Activated T-cell treated with anti-CD3 and anti-CD28 coated beads for 1 hour (primary cell): ENCODE measurements at places on chromosomes 3 and 15.

DNA sequence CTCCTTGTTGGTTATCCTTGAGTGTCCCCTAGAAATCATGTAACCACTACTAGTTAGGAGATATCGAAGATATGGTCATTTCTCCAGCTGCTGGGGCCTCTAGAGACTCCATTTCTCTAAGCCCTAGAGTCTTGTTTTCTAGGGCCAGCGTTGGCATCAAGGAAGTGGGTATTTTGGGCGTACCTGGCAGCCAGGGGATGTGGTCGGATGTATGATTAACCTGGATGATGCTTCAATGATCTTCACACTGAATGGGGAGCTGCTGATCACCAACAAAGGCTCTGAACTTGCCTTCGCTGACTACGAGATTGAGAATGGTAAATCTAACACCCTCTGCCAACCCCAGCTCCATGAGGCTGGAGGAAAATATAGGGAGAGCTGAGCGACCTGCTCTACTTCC, 325.5 kb downstream of the RYR3 start:
- no peak for DNase-seq

DNA sequence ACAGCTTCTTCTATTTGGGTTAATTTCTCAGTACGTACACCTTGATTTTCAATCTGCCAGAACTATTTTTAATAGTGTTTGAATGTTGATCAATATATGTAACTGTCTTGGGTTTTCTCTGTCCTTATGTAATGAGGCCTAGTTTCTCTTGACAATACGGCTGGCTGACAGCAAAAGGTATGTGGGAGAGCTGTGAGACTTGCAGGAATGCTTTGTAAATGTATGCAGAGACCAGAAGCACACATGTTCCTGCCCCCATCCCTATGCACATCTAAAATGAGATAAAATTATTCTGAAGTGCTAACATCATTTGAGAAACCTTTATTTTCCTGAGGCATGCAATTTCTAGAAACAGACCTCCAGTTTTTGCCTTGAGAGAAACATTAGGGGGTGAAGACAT, 593.8 kb upstream of the GBE1 start:
- DNase-seq: no peak

DNA sequence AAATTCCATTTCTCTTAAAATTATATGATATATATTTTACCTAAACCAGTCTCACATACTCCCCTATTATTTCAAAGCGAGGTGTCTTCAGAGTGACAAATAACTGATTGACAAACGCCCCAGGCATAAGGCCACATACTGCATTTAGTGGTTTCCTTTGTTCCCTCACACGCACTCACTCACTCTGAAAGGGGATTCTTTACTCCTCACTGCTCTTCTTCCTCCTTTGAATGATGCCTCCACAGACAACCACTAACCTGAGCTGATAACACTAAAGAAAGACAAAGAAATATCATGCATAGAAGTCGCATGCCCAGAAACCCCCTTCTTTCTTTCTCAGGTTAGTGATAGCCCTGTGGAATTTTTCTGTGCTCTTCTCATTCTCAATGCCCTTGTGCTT, 24.1 kb upstream of the BBX start:
- no peak for DNase-seq

DNA sequence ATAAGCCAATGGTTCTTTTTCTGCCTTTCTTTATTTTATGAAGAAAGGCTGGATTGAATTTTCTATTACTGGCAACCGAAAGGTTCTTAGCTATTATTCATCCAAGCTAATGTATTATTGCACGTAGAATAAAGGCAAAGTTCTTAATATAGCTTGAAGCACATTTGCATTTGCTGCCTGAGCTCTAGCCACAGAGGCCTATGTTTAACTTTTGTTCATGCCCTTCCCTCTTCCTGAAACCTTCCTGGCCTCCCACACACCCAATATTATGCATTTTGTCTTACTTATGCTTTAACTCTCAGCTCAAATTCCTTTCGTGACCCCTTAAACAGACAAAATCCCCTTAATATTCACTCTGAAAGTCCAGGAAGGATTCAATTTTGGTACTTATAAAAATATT, 71.0 kb upstream of the ZNF280D start:
- no peak for DNase-seq

DNA sequence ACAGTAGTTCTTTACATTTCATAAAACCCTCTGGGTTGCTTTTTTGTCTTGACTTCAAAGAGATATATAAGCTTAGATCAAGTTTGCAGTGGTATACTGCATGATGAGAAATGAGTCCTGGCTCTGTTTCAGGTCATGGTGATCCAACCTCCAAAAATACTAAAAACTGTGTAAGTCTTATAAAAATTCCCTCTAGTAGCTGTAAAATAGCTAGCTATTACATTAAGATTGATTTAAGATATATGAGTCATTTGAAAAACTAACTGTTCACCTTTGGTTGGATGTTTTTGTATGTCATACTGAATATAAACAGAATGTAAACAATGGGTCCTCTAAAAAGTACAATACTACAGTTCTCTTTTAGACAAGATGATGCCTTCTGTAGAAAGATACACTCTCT, 879.2 kb downstream of the ROBO1 start:
- no peak for DNase-seq

- no peak for DNase-seq
These were observed 127.4 kb downstream of the TIGIT start for GRCh38 chr3:114421204-114421603.

DNA sequence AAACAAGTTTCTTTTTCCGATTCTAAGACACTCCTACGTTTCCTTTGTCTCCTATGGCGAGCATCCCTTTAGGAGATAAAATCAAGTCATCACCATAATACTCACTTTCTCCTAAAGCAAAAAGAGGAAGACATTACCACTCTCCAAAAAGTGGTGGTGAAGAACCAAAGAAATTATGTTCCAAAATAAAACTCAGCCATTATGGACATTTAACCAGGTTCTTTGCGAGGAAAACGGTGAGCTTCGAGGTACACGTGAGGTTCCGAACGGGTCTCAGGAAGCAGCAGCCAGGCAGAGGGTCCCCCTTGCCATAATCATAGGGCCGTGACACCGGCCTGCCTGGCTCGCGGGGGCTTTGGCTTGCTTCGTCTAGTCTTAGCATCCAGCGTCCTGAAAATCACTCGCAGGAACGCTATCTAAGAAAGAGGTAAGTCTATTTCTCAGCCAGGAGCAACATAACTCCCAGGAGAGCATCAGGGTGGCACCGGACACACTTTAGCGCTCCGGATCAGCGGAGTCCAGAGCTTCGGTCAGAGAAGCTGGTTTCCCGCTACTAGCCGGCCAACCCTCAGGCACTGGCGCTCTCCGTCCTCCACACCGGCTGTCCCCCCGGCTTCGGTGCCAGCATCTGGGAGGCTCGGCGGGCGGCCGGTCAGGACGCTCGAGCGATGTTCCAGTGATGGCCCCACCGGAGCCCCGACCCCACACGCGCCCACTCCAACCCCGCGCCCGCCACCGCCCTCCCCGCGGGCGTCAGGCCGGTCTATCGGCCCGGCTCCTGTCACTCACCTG, 581 bp downstream of the IP6K1 start:
- no peak for DNase-seq

- DNase-seq: no peak
These were observed 16.6 kb downstream of the EIF4E3 start for GRCh38 chr3:71708476-71709105.

DNA sequence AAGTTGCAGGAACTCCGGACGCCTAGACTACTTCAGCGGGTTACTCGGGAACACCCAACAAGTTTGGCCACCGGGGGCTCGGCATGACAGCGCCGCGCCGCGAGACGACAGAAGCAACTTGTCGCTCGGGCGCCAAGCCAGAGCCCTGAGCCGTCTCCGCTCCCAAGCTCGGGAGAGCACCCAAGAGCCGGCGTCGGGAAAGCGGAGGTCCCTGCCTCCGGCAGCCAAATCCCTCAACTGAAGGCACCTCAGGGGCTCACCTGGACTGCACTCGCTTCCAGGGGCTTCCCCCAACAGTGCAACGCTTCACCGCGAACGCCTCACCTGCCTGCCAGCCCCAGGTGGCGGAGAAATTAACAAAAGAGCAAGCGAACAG, 640 bp downstream of the MB21D2 start:
- DNase-seq: no peak

DNA sequence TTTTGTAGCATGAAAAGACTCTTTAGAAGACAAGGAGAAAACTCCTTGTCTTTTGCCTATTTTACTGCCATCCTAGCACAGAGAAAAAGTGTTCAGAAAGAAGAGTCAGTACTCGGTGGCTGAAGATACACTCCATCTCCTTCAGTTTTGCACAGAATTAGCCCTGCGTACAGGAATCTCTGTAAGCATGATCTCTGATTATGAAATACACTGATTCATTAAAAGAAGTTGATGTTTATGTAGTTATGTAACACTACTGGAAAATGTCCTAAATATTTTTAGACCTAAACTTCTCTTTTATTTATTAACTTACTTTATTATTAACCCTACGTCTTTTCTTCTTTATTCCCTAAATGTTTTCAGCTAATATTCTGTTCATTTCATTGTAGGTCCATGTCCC, 138.4 kb downstream of the LEKR1 start:
- no peak for DNase-seq

GRCh38 chr3:132756108-132756650, 34.0 kb upstream of the NPHP3 start:
- DNase-seq: no peak

DNA sequence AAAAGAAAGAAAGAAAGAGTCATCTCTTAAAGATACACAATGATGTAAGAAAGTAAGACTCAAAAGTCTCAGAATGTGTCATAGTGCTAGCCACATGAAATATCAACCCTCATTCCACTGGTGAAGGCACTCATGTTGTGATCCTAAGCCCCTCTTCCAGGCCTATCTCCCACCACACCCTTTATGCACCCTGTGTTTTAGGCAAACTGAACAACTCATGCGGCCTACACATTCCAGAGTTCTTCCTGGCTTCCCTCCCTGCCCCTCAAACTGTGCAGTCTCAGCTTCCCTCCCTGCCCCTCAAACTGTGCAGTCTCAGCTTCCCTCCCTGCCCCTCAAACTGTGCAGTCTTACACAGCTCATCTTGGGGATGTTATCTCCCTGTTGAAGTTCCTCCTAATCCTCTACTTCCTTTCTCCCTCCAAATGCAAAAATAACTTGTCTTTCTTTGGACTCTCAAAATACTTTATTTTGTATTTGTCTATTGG, 69.0 kb upstream of the FNDC3B start:
- DNase-seq: no peak

- no peak for DNase-seq
These were observed 56.0 kb downstream of the RPLP1 start for GRCh38 chr15:69508659-69509058.

- DNase-seq: no peak
These were observed 19.1 kb downstream of the TYRO3 start for GRCh38 chr15:41577863-41578735.

GRCh38 chr15:54559405-54560069, 581.3 kb downstream of the UNC13C start:
- no peak for DNase-seq

- DNase-seq: no peak
These were observed 109.7 kb downstream of the POLQ start for GRCh38 chr3:121436074-121436473.

GRCh38 chr3:176757429-176757828, 439.9 kb downstream of the TBL1XR1 start:
- no peak for DNase-seq

DNA sequence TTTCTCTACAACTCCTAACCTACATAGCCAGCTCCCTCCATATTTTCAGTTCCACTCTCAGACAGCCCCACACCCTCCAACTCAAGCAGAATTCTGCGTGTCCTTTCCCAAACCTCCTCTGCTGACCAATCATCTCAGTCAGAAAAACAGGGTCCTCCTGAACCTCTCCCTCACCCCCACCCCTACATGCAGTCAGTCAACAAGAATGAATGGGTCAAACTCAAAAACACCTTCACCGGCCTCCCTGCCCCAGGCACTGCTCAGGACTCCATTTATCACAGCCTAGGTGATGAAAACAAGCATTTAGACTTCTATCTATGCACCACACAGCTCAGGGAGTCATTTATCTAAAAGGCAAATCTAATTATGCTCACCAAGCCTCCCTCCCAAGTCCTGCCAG, 32.4 kb downstream of the MYL3 start:
- DNase-seq: no peak

GRCh38 chr3:52798376-52798977, 3.9 kb downstream of the ITIH3 start:
- DNase-seq: no peak

DNA sequence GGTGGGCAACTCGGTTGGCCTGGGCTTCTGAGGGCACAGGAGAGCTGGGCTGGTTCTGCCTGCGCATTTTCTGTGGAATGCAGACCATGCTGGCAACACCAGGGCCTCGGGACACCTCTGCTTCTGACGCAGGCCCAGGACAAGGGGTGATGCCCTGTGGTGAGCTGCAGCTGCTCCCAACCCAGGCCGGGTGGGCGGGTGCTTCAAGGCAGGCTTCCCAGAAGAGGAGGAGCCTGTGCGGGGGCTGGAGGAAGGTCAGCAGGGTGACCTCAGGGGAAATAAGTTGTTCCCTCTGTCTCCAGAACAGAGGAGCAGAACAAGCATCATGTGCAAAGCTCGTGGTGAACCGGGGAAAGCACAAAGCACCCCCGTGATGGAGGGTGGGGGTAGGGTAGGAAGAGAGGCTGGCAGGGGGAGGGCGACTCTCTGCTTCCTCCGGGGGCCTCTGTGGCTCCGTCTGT, 11.0 kb upstream of the PLXNA1 start:
- DNase-seq: no peak

DNA sequence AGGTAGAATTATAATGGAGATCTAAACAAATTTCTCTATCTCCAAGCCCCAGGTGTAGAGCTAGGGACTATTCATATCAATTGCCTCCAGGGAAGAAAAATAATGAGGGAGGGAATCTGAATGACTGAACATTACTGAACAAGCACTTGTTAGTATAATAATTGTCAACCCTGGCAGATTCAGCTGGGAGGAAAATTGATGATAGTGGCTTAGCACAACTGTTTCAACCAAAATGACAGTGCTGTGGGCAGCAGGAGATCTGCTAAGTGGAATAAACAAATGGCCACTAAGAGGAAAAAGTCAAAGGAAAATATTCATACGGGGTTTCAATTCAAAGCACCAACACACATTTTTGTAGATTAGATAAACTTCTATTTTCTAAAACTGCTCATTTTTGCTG, 294.9 kb upstream of the ZNF385D start:
- no peak for DNase-seq

DNA sequence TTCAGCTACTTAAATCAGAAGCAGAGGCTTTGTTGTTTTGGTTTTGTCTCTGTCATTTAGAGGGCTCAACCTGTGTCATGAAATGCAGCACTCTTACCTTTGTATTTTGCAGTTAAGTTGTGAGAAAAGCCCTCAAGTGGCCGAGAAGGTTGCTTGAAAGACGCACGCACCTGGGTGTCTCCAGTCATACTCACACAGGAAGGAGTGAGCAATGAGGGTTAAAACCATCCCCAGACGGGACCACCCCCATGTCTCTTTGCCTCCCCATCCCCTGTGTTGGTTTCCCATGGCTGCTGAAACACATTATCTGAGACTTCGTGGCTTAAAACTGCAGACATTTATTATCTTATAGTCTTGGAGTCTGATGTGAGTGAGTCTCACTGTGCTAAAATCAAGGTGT, 376.1 kb upstream of the CFAP20DC start:
- peak; percentile 6 for DNase-seq

GRCh38 chr3:123188058-123188457, 13.7 kb upstream of the SEC22A start:
- no peak for DNase-seq
